ENCODE measurements at places on chromosomes 1 and 21.

DNA sequence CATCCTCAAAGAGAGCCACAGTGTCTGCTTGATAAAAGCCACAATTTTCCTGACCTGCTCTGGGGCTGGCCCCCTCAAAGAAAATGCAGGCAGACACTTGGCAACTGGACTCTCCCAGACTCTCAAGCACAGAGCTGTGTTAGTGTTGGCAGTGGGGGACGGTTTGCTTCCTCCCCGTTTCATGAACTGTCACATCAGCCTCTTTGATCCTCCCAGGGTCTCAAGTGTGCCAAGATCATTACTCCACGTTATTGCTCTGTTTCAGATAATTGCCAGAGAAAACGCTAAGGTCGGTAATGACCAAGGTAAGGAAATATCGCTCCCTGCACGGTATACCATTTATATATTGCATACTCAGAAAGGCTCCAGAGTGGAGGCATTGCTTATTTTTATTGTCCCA, 138.8 kb downstream of the NTMT2 start:
- no peak for DNase-seq

- peak; percentile 45 for DNase-seq
These were observed 173.0 kb downstream of the ADGRL4 start for GRCh38 chr1:78833491-78833890.

- no peak for DNase-seq
These were observed 37.7 kb upstream of the ATG4C start for GRCh38 chr1:62746086-62746808.

DNA sequence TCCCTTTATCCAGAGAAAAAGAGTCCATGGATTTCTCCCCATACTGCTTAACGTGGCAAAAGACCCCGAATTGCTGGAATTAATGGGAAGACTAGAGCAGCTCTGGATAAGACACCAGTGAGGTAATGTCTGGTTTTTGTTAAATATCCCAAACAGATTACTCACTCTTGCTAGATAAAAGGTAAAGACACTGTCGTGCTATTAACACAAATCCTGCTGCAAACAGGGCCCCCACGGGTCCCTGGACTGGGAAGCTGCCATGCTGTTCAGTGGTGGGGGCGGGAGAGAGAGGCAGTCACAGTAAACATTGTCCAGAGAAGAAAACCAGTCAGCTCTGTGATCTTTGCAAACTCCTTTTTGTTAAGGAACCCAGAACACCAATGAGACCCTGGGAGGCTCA, 15.2 kb upstream of the SRP9 start:
- no peak for DNase-seq

GRCh38 chr21:43882952-43883545, 18.0 kb downstream of the AGPAT3 start:
- DNase-seq = no peak

GRCh38 chr1:168832661-168833060, 103.7 kb upstream of the DPT start:
- no peak for DNase-seq

GRCh38 chr1:203527013-203527412, 33.1 kb downstream of the OPTC start:
- DNase-seq = no peak

DNA sequence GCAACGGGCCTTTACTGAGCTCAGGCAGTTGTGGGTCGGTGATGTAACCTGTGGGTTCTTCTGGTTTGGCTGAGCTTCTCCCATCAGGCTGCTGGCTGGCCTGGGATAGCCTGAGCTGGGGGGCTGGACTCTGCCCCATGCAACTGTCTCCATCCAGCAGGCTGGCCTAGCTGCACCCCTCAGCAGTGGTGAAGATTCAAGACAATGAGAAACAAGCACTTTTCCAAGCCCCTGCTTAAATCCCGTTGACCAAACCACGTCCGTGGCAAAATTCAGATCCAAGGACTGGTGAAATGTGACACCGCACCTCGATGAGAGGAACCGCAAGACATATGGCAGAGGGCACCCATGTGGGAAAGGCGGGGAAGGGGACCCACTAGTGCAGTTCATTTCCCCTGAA, 25.6 kb downstream of the PRSS38 start:
- no peak for DNase-seq

DNA sequence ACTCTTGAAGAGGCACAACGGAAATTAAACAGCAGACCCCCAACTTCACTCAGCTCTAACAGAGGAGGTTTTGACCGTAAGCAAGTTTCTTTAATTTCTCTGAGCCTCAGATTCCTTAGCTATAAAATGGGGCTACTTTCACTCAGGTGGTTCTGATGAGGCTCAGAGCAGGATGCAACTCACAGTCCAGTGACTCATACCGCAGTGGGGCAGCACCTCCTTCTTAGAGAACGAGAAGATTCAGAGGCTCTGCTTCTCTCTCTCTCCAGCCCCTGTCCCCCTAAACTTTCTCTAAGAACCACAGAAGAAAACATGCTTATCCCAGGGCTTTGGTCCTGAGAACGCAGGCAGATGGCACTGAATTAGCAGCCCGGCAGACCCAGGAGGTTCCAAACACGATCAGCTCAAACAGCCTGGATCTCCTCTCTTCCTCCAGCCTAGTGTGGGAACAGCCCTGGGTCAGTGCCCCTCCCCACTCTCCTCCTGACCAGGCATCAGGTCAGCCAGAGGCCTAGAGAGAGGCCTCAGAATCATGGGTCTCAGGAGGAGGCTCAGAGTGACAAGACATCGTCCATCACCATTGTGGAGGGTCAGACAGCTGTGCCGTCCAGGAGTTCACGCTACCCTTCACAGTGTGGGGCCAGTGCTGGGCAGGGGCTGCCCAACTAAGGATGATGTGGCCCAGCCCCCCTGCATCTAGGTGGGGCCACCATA, 433.0 kb downstream of the PTPRU start:
- DNase-seq = no peak

GRCh38 chr1:101632548-101633272, 364.0 kb downstream of the OLFM3 start:
- peak; percentile 21 for DNase-seq

- DNase-seq = no peak
These were observed 50.9 kb downstream of the SH3BGR start for GRCh38 chr21:39502631-39503030.
